ENCODE measurements at places on chromosomes 2 and 18.

DNA sequence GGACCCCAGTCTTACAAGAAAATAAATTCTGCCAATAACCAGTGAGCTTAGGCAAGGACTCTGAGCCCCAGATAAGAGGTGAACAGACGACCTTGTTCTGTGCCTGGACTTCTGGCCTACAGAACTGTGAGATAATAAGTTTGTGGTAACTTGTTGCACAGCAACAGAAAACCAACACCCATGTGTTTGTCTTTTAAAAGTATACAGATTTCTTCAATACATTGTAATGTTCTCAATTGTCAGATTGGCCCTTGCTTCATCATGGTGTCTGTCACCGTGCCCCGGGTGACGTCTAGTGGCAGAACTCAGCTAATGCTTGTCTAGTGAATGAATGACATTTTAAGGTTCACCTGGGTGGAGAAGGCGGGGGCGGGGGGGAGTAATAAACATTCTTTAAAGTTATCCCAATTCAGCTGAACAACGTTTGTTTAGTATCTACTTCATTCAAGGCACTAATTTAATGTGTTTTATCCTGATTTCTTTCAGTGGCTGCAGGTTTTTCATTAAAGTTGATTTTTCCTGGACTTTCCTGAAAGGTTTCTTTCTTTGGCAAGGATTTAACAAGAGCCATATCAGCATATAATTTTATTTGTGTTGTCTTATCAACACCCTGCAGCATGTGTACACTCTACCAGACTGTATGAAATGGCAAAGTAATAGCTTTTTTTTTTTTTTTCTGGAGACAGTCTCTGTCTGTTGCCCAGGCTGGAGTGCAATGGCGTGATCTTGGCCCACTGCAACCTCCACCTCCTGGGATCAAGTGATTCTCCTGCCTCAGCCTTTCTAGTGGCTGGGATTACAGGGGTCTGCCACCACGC is 123.8 kb upstream of the DLX2 start:
- no peak for DNase-seq

GRCh38 chr2:14675489-14675888 is 43.0 kb downstream of the LRATD1 start:
- DNase-seq, result no peak

- no peak for DNase-seq
Observed at GRCh38 chr18:31598021-31598805, 6.5 kb downstream of the TTR start.

DNA sequence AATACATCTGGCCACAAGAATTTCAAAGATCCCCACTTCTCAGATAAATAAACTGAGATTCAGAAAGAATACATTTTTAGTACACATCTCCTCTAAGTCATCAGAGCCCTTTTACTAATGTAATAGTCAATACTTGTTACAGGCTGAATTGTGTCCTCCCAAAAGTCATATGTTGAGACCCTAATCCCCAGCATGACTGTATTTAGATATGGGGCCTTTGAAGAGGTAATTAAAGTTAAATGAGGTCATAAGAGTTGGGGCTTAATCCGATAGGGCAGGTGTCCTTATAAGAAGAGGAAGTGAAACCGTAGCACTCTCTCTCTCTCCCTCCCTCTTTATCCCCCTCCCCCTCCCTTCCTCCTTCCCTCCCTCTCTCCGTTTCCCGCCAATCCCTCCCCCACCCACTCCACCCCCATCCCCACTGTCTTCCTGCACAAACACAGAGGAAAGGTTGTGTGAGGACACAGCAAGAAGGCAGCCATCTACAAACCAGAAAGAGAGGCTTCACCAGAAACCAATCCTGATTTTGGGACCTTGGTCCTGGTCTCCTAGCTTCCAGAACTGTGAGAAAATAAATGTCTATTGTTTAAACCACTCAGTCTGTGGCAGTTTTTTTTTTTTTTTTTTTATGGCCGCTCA is 66.6 kb upstream of the ZNF397 start:
- DNase-seq, result no peak
